ENCODE measurements at places on chromosomes 4 and X. TPM values are rescaled to one million over a fixed set of nuclear protein-coding genes. Genes with fewer than 3 reads are reported as not detected.

DNA sequence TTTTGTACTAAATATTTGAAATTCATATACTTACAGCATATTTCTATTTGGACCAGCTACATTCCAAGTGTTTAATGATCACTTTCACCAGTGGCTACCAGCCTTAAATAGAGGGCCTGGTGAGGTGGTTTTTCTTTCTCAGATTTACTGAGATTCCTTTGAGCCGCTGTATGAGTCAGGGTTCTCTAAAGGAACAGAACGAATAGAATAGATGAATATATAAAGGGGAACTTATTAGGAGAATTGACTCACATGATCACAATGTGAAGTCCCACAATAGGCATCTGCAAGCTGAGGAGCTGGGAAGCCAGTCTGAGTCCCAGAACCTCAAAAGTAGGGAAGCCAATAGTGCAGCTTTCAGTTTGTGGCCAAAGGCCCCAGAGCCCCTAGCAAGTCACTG lies 146.2 kb upstream of the TLL1 start:
- no peak for DNase-seq
- no peak overlapping the region for H3K27ac ChIP-seq
- no peak overlapping the region for H3K4me3 ChIP-seq
- no peaks in the 10 kb centered on the region for H3K4me1 ChIP-seq
- no peaks in the 10 kb centered on the region for H3K36me3 ChIP-seq

DNA sequence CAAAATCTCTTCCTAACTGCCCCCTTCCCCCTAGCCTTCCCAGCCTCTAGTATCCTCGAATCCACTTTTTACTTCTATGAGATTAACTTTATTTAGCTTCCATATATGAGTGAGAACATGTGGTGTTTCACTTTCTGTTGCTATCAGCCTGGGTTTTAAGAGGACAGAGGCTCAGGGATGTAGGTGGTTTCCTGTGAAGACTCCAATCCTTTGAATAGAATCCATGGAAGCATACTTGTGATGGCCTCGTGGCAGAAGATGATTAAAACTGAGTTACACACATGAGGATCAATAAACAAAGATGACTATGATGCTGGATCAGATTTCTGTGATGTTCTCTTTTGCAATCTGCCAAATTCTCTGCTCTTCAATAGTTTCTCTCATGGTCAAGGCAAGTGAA lies 29.8 kb downstream of the CD99L2 start:
- H3K4me1 ChIP-seq: peaks cover 32% of the 10 kb centered on the region
- H3K36me3 ChIP-seq: peaks cover 6% of the 10 kb centered on the region
- H3K27ac ChIP-seq: no peak overlapping the region
- H3K4me3 ChIP-seq: no peak overlapping the region
- H3K27me3 ChIP-seq: no peaks in the 10 kb centered on the region

GRCh38 chr4:3349116-3349515 lies 56.3 kb downstream of the RGS12 start:
- no peaks in the 10 kb centered on the region for H3K27me3 ChIP-seq
- H3K27ac ChIP-seq: no peak overlapping the region
- peaks cover 7% of the 10 kb centered on the region for H3K4me1 ChIP-seq
- H3K36me3 ChIP-seq: no peaks in the 10 kb centered on the region

DNA sequence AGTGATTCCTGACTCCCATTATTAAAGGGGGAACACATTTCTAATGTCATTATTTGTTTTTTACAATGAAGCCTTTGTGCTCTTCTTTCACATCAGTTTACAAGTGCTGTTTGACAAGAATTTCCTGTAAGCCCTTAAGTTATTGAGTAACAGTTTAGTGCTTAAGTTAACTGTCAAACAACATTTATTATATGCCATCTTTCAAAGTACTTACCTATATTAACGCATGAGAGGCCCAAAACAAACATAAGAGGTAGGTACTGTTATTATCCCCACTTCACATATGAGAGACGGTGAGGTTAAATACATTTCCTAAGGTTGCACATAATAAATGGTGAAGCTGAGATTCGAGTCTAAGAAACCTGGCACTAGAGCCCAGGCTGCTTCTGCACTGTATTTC lies 56.0 kb upstream of the MAGED1 start:
- H3K4me3 ChIP-seq: no peak overlapping the region
- no peak overlapping the region for H3K27ac ChIP-seq
- H3K4me1 ChIP-seq: peaks cover 8% of the 10 kb centered on the region
- no peak for DNase-seq

DNA sequence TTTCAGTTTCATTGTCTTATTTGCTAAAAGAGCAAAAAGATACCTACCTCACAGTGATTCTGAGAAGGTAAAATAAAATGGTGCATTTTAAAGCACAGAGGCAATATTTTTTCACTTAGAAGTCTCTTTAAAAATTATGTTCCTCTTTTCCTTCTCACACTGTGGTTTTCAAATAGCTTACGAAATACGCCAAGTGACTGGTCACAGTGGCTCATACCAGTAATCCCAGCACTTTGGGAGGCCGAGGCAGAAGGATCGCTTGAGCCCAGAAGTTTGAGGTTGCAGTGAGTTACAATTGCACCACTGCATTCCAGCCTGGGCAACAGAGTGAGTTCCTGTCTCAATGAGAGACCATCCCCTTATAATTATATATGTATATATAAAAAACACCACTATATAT lies 372.6 kb downstream of the FBXO8 start:
- no peaks in the 10 kb centered on the region for H3K27me3 ChIP-seq
- no peak overlapping the region for H3K4me3 ChIP-seq
- H3K36me3 ChIP-seq: no peaks in the 10 kb centered on the region
- DNase-seq: no peak

DNA sequence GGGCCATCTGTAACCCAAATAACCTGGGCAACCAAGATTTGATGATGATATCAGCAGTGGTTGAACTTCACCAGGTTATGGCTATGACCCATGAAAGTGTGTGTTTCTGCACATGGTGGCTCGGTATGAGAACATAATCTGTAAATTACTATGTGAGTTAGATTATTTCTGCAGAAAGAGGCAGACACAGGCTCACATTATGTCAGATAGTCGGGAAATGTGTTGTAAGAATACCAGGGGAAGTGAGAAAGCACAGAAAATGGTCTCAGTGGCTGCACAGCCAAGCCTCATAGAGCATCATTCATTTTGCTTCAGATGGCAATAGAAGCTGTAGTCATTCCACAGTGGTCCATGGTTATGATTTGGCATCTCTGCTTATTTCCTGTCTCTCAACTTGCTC lies 63.0 kb upstream of the RBPJ start:
- peaks cover 8% of the 10 kb centered on the region for H3K27me3 ChIP-seq
- no peaks in the 10 kb centered on the region for H3K4me1 ChIP-seq
- H3K4me3 ChIP-seq: no peak overlapping the region
- no peaks in the 10 kb centered on the region for H3K36me3 ChIP-seq
- H3K27ac ChIP-seq: no peak overlapping the region
- DNase-seq: no peak

- H3K36me3 ChIP-seq: no peaks in the 10 kb centered on the region
- H3K27me3 ChIP-seq: no peaks in the 10 kb centered on the region
- no peaks in the 10 kb centered on the region for H3K4me1 ChIP-seq
- H3K4me3 ChIP-seq: no peak overlapping the region
- no peak for DNase-seq
These were observed 1099.9 kb downstream of the RAPGEF2 start for GRCh38 chr4:160202802-160203201.

KIT gene
- total RNA-seq: 0.58 TPM

AKAP4 gene
- total RNA-seq: not detected

FRAS1 gene
- 0.22 TPM for total RNA-seq

- H3K36me3 ChIP-seq: no peaks in the 10 kb centered on the region
- no peaks in the 10 kb centered on the region for H3K27me3 ChIP-seq
- H3K27ac ChIP-seq: no peak overlapping the region
- DNase-seq: no peak
These were observed 173.2 kb upstream of the TBL1X start for GRCh38 chrX:9291629-9292028.

- H3K36me3 ChIP-seq: no peaks in the 10 kb centered on the region
- H3K4me1 ChIP-seq: no peaks in the 10 kb centered on the region
- no peak for DNase-seq
- H3K4me3 ChIP-seq: peak overlapping the region; percentile 72
These were observed 14.7 kb upstream of the KLHL8 start for GRCh38 chr4:87235020-87235671.

GRCh38 chr4:10983268-10983667 lies 298.7 kb upstream of the CLNK start:
- H3K27ac ChIP-seq: no peak overlapping the region
- peak; percentile 33 for DNase-seq
- H3K27me3 ChIP-seq: no peaks in the 10 kb centered on the region
- no peaks in the 10 kb centered on the region for H3K36me3 ChIP-seq
- no peak overlapping the region for H3K4me3 ChIP-seq

- no peaks in the 10 kb centered on the region for H3K36me3 ChIP-seq
- no peak overlapping the region for H3K4me3 ChIP-seq
- H3K4me1 ChIP-seq: peaks cover 13% of the 10 kb centered on the region
- no peaks in the 10 kb centered on the region for H3K27me3 ChIP-seq
- no peak overlapping the region for H3K27ac ChIP-seq
These were observed 168.3 kb downstream of the TMA16 start for GRCh38 chr4:163662768-163663167.

DNA sequence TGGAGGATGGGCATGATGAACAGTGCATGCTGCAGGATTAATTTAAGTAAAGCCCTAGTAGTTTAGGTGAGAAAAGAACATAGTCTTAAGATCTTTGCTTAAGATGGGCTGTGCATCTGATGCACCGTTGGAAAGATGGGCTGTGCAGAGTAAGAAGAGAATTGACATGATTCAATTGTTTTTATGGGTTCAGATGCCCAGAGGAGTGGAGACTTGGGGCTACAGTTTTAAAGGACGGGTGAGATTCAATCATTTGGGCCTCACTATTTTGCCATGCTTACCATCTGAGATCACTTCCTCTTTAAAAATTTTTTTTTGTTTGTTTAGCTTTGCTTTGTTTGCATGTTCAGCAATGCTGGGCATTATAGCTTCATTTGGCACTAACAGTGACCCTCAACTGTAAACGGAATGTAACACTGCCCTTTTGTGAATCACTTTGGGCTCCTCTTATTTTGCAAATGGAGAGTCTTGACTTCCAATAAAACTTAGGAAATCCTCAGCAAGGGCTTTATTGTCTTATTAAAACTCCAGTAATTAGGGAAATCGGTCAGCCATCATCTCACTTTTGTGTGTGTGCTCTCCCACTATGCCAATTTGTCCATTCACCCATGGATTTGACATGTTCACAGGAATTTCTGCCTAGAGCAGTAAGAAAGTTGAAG lies 216.1 kb upstream of the TLL1 start:
- no peak overlapping the region for H3K4me3 ChIP-seq
- H3K27ac ChIP-seq: no peak overlapping the region
- H3K4me1 ChIP-seq: no peaks in the 10 kb centered on the region
- no peaks in the 10 kb centered on the region for H3K36me3 ChIP-seq
- H3K27me3 ChIP-seq: no peaks in the 10 kb centered on the region
- no peak for DNase-seq

CLNK gene
- total RNA-seq: 0.18 TPM

EPHA5 gene
- not detected for total RNA-seq
